B cell (primary cell): ENCODE measurements at places on chromosomes 5 and 9. TPM values are rescaled to one million over a fixed set of nuclear protein-coding genes. Genes with fewer than 3 reads are reported as not detected.

- DNase-seq = no peak
These were observed 104.2 kb downstream of the SEC61B start for GRCh38 chr9:99326112-99326916.

DNA sequence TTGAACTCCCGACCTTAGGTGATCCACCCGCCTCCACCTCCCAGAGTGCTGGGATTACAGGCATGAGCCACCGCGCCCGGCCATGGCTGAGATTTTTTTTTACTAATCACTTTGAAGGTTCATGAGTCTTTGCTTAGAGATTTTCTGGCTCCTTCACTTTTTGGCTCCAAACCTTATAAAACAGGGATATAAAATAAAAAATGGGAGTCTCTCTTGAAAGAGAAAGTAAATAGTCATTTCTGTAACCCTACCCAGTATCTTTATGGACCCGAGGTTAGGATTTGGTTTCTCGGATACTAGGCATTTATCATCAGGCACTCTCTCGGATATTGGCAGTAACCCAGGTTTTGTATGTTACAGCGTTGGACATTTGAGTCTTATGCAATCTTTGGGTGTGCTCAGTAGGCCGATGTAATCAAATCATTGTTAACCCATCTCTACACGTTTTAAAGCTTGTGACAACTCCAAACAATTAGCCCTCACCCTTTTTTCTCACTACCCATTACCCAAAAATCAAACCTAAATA lies 25.3 kb downstream of the STXBP1 start:
- DNase-seq = no peak

DNA sequence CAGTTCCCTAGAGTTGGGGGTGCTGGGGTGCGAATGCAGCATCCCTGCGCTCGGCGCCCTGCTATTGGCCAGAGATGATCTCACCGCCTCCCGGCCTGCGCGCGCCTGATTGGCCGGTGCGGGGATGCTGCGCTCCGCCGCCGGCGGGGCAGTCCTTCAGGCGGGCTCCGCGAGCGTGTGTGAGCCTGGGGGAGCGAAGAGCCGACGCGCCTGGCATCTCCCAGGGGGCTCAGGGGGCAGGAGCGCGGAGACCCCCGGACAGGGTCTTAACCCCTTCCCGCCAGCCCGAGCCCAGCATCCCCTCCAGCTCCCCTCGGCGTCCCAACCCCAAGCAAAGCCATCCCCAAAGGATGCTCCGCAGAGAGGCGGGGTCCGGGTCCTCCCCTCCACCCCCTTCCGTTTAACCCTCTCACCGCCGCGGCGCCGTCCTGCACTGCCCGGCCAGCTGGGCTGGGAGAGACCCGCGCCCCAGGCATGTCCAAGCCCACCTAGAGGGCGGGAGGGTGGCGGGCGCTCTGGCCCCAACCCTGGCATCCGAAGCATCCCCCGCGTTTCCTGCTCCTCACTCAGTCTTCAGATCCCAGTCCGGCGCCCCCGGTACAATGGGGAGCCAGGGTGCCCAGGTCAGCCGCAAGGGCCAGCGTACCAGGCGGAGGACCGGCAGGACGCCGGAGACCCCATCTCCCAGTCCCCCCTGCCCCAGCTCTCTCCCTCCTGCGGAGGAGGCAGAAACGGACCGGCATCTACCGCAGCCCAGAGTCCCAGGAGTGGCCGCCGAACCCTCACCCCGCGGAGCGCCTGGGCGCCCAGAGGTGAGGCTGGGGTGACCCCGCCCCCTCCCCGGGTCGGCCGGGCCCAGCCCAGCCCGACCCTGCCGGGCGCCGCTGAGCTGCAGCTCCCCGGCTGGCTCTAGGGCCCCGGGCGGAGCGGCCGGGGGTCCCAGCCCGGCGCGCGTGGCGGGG lies 19.3 kb upstream of the TOR2A start:
- DNase-seq = no peak

GRCh38 chr5:17180330-17180843 lies 37.0 kb upstream of the BASP1 start:
- DNase-seq = no peak

DNA sequence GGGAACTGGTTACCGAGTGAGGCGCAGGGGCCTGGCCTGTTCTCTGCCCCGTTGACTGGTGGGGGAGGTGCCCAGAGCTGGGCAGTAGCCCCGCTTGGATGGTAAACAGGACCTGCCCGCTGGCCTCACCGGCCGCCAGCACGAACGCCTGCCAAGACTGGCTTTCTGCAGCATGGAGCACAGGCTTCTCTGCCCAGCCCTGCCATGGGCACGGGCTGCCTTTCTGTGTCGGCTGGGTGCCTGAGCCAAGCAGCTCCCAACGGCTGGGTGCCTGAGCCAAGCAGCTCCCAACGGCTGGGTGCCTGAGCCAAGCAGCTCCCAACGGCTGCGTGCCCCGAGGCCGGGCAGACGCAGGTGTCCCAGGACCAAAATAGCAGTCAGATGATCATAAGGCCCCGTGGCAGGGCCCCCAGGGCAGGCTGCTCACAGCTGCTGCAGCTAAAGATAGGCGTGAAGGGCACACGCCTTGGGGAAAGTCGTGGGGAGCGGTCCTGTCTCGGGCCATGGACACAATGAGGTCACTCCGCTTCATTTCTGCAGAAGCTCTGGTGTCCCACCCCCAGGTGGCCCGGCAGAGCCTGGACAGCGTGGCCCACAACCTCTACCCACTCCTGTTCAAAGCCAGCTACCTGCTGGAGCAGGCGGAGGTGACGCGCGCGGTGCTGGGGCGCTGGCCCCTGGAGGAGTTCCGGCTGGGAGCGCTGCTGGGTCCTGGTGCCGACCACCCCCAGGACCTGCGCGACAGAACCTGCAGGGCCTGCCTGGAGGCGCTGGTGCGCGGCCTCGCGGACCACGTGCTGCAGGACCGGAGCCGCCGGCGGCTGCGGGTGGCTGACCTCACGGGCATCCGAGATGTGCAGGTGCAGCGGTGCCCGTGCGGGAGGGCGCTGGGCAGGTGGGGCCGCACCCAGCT lies at the start of gene LRRC14B:
TSS of gene LRRC14B (plus strand) at position 460 of the 913 bp plus-strand sequence. CDS start at position 504, 44 bp downstream.
- peak; percentile 32 for DNase-seq

ZNF782 gene
- 14.6 and 16.3 TPM in 2 replicates for total RNA-seq

CDKN2B gene
- 0.42 and 1.3 TPM in 2 replicates for total RNA-seq

DNA sequence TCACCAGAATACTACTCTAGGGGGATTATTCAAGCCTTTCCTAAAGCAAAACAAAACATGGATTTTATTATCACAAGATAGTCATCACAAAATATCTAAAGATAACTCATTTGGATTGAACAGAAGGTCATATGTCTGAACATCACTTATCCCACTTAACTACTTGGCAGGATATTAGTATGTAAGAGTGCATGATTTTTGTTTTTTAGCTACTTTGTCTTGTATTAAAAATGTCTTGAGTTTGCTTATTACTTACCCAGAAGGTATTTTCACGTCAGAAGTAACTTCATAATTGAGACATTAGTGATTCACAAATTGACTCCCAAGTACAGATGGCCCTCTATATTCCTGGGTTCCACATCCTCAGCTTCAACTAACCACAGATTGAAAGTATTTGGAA lies 113.8 kb downstream of the TLE4 start:
- no peak for DNase-seq

DNA sequence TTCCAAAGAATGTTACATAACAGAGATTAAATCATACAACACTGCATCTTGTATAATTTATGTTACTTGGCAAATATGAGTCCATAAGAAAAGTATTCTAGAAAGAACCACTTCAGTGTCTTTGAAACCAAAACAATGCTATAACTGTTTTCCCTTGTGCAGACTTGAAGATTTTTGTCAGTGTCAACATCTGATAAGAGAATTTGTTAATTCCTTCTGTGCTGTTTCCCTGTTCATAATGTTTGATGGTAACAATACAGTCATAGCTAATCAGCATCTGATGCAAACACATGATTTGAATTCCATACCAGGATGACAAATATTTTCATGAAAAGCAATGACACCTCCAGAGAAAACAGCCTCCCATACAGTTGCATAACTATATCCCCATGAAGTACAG lies 306.8 kb downstream of the SEMA5A start:
- no peak for DNase-seq

DNA sequence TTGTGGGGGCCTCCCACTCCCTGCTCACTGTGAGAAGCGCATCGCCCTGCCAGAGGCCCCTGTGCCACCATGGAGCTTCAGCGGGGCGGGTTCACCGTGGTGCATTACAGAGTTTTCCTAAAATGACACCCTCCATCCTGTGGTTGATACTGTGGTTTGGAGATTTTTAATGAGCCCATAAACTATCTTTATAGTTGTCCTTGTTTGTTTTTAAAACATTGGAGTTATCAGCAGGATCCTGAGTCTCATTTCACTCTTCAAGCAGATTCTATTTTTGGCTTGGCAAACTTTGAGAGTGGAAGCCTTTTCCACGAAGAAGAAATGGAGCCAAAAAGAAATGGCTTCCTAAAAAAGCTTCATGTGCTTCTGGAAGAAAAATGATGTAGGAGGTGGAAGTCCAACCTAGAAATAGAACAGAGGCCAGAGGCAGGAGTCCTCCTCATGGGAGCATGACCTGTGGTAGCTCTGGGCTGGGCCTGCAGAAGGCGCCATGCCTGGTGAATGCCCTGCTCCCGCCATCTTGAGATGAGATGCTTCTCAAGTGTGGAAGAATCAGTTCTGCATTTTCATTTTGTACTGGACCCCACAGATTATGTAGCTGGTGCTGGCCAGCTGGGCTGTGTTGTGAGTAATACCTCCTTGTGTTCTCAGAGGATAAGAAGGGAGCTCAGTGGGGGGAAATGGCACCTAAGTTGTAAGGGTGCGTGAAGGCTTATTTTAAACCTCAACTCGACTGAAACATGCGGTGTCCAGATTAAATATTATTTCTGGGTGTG lies 79.0 kb upstream of the RAI14 start:
- no peak for DNase-seq

GRCh38 chr5:126591549-126591948 lies 3.5 kb downstream of the ALDH7A1 start:
- no peak for DNase-seq

DNA sequence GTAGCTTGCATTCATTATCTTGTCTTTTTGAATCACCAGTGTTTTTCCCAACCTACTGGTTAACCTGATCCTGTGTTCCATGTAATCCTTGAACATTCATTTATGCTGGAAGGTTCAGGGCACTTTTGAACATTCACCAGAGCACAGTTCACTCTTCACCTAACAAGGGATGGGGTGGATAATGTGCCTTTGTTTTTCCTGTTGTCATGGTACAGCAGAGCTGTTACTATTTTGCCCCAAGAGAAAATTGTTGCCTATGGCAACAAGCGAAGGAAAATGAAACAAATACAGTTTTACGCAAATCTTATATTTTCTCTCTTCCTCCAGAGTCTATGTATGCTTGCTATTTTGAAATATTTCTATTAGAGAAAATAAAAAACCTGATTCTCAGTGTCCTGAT lies 60.3 kb upstream of the RIOK2 start:
- no peak for DNase-seq

DNA sequence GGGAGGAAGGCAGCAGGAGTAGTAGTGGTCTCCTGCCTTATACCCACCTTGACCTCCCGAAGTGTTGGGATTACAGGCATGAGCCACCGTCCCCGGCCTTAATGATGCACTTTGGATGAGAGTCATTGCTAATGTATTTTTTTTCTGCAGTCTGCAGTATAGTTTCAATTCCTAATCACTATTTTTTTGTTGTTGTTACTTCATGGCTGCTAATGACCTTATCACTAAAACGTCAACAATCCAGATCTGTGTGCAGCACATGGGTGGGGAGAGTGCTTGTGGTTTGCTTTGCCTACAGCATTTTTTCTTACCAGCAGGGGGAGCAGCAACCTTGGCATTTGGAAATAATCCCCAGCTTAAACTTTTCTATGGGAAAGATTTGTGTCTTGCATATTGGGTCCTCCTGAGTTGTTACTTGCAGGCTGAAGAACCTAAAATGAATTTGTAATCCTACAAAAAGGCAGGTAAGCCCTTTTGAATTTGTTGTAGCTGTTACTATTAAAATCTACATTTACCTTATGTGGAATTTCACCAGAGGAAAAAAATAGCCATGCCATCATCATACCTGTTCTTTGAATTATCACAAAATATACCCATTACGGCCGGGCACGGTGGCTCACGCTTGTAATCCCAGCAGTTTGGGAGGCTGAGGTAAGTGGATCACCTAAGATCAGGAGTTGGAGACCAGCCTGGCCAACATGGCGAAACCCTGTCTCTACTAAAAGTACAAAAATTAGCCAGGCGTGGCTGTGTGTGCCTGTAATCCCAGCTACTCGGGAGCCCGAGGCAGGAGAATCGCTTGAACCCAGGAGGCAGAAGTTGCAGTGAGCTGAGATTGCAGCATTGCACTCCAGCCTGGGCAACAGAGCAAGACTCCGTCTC lies 6.3 kb upstream of the MED7 start:
- DNase-seq = peak; percentile 80

PRKACG gene
- total RNA-seq = not detected in 2 replicates

AGTPBP1 gene
- 33.1 and 35.4 TPM in 2 replicates for total RNA-seq

GRCh38 chr5:140072812-140073211 lies 29.7 kb upstream of the NRG2 start:
- no peak for DNase-seq

DNA sequence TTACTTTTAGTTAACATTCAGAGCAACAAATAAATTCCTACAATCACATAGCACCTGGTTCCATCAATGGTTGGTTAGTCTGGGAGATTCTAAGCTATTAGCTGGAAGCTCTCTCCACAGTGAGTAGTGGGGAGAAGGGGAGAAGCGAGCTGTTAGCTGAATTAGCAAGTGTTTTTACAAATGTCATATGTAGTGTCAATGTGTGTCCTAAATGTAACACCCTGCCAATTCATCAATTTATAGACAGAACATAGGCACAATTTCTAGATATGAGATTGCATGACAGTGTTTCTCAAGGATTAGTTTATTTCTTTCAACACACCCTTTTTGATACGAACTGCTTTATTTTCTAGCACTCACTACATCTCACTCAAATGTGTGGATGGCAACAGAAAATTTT lies 349.0 kb downstream of the PDE4D start:
- no peak for DNase-seq

ADAMTSL2 gene
- not detected in 2 replicates for total RNA-seq

DNA sequence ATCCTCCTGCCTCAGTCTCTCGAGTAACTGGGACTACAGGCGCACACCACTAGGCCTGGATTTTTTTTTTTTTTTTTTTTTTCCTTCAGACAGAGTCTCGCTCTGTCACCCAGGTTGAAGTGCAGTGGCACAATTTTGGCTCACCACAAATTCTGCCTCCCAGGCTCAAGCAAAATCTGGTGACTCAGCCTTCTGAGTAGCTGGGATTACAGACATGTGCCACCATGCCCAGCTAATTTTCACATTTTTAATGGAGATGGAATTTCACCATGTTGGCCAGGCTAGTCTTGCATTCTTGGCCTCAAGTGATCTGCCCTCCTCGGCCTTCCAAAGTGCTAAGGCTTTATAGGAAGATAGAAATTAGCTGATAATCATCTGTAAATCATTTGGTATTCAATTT lies 43.9 kb downstream of the NSA2 start:
- no peak for DNase-seq

- no peak for DNase-seq
These were observed 18.6 kb downstream of the ANKRD33B start for GRCh38 chr5:10582512-10582897.

DNA sequence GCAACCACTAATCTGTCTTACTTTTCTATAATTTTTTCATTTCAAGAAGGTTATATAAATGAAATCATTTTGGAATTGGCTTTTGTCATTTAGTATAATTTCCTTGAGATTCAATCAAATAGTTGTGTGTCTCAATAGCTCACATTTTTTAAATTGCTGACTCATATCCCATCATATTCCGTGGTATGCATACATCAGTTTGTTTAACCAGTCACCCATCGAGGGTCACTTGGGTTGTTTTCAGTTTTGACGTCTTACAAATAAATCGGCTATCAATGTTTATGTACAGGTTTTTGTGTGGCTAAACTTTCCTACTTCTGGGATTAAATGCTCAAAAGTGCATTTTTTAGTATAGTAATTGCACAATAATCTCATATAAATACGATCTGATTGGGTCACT lies 185.5 kb downstream of the TAF11L14 start:
- no peak for DNase-seq

GRCh38 chr9:69093471-69094103 lies 58.0 kb downstream of the FXN start:
- no peak for DNase-seq
